HT-29 (cell line): ENCODE measurements at places on chromosomes 5 and 9. TPM values are rescaled to one million over a fixed set of nuclear protein-coding genes. Genes with fewer than 3 reads are reported as not detected.

GRCh38 chr9:9498128-9498527 lies 1114.7 kb downstream of the PTPRD start:
- DNase-seq = no peak

GRCh38 chr9:78871086-78871451 lies 574.1 kb downstream of the PSAT1 start:
- DNase-seq = no peak

GRCh38 chr9:115884846-115885245 lies 268.7 kb upstream of the PAPPA start:
- DNase-seq = no peak

- DNase-seq = no peak
These were observed 69.3 kb downstream of the RGS3 start for GRCh38 chr9:113532809-113533190.

DNA sequence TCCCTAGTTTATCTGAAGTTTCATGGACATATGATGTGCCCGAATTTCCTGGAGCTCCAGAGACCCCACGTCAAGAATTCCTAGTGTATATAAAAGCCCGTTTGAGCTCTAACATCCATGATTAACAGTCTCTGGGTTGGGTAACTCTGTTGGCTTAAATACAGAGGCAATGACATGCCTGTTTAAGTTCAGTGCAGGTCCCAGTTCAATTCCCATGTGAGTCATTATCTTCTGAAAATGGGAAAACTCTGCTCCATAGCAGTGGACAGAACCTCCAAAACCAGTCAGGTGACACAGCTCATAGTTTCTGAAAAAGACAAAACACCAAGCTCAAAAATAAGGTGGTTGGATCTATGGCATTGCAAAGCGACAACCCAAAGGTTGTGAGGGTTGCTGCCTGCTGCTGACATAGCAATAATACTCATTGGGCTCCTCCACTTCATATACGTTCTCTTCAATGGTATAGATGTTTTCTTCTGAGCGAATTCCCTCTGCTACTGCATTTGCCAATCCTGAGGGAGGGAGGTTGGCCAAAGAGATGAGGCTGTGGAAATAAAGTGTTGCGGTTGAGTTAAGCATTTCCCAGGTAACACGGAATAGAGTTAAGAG lies 22.0 kb downstream of the HAVCR2 start:
- no peak for DNase-seq

- DNase-seq = no peak
These were observed 437.6 kb downstream of the KIAA0825 start for GRCh38 chr5:94180761-94181160.

GRCh38 chr5:176515396-176515795 lies 21.8 kb downstream of the RNF44 start:
- DNase-seq = no peak

DNA sequence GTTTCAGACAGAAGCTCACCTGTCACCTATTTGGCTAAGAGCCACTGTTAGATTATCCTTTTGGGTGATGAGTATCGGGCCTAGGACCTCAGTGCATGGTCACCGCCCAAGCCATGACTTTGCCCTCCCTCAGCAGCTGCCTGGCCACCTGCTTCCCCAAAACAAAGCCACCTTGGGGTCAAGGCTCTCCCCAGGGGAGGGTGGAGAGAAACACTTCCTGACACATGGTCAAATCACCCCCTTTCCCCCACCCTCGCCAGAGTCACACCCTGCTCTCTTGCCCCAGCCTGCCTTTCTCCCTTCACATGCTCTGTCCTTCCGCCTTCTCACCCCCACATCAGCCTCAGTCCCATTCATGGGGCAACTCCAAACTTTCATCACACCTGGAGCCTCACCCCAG lies 1.7 kb upstream of the HBEGF start:
- peak; percentile 34 for DNase-seq

NNT gene
- 17.5 and 21.0 TPM in 2 replicates for total RNA-seq

PAEP gene
- total RNA-seq = not detected in 2 replicates

NKD2 gene
- 5.8 and 7.5 TPM in 2 replicates for total RNA-seq

WNT8A gene
- not detected in 2 replicates for total RNA-seq

AHRR gene
- total RNA-seq = 3.0 and 5.4 TPM in 2 replicates

MAN1B1 gene
- total RNA-seq = 82.2 and 104 TPM in 2 replicates

ACOT12 gene
- not detected in 2 replicates for total RNA-seq

ENG gene
- 6.1 and 6.4 TPM in 2 replicates for total RNA-seq

MCIDAS gene
- total RNA-seq = 4.1 and 4.4 TPM in 2 replicates
